Left lung (tissue), 14 donors: ENCODE measurements at places on chromosomes 1 and 21.
A peak's percentile ranks its signal among the peaks of the same experiment; 100 is the strongest.

DNA sequence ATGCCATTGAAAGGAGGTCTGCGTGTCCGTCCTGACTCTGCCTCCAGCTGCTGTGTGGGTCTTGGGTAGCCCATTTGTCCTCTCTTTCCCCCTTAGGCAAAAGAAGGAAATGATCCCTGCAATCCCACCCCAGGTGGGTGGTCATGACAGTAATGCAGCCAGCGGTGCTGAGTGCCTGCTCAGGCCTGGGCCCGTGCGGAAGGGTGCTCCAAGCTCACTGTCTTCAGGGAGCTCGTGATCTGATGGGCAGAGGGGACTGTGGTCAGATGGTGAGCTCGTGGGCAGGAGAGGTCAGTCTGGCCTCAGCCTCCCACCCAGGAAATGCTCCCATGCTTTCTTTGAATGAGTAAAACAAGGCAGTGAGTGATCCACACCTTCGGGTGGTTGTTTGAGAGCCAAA is 35.3 kb upstream of the TTC4 start:
- no peak for DNase-seq

DNA sequence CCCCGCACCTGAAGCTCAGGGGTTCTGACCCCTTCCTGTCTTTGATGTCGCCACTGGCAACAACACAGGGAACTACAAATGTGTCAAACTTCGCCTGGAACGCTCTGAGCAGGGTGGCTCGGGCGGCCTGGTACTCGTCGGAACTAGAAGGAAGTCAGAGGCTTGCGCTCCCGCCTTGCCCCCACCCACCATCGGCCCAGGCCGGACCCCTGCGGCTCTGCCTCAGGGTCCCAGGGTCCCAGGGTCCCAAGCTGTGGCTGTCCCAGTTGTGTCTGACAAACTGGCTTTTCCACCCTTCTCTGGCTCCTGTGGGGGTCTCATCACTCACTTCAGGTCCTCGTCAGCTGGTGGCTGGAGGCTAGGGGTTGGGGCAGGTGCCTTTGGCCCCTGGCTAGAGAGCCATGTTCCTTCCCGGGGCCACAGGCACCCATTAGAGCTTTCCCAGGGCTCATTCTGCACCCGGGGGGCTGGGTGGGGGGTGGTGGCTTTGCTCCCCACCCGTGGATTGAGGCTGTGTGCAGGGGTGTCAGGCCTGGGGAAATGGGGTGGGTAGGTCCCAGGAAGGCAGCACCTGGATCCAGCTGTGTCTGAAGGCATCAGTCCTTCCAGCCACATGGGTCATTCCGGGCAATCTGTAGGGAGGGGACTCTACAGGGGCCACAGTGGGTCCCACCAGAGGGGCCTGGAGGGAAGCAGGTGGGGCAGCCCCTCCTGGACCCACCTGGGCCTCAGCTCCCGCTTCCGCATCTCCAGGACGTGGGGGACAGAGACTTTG is 8.0 kb upstream of the TMEM52 start:
- no peak for DNase-seq

GRCh38 chr1:116218922-116219321 is 107.7 kb downstream of the MAB21L3 start:
- peak; percentile 15 for DNase-seq

GRCh38 chr1:207649865-207650580 is 5.1 kb downstream of the CR1L start:
- no peak for DNase-seq

GRCh38 chr1:10803971-10804820 is 7.8 kb upstream of the CASZ1 start:
- peak; percentile 88 for DNase-seq

DNA sequence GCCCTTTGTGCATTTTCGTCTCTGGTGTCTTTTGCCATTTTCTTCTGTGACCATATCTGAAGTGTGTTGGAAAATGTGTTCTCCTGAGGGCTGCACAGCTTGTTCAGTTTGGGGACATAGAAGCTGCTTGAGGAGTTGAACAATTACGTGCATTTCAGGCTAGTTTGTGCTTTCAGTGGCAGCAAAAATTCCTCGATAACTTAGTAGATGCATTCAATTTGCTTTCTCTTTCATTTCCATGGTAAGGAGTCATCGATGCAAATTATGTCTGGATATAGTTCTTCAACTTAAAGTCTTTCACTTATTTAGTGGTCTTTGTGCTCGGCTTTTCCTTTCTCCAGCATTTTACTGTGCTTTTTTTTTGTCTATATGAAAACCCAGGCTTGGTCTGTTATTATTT is 441.5 kb downstream of the PLA2G4A start:
- DNase-seq: no peak

GRCh38 chr1:41652384-41653265 is 168.1 kb upstream of the EDN2 start:
- DNase-seq: no peak

- DNase-seq: no peak
Observed at GRCh38 chr1:74205266-74205665, 7.2 kb downstream of the FPGT start.

- no peak for DNase-seq
Observed at GRCh38 chr1:147283011-147283410, 40.5 kb downstream of the CHD1L start.

- DNase-seq: no peak
Observed at GRCh38 chr1:174219606-174220370, 60.5 kb downstream of the RABGAP1L start.

DNA sequence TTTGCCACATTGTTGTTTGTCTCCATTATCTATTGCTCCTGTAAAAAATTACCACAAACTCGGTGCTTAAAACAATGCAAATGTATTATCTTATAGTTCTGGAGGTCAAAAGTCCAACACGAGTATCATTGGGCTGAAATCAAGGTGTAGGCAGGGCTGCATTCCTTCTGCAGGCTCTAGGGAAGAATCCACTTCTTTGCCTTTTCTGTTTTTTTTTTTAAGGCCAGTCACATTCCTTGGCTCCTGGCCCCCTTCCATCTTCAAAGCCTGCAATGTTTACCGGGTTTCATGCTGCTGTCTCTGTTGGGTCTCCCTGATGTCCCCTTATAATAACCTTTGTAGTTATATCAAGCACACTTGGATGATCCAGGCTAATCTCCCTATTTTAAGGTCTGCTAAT is 212.7 kb downstream of the PTBP2 start:
- DNase-seq: no peak

DNA sequence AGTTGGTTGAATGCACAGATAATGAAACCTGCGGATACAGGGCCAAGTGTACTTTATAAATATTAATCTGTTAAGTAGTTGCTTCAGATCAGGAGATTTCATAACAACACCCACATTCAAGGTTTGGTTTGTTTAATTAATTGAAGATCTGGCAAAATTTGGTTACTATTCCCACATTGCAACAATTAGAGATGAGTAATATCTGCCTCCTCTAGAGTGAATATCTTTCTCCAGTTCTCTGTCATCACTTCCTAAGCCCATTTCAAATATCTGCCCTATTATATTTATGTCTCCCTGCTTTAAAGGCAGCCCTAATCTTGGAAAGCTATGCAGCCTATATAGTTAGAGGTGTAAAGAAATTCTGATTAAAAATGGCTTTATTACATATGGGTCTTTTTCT is 61.4 kb downstream of the PPP2R5A start:
- no peak for DNase-seq

- DNase-seq: no peak
Observed at GRCh38 chr1:18535391-18536210, 54.9 kb downstream of the KLHDC7A start.

DNA sequence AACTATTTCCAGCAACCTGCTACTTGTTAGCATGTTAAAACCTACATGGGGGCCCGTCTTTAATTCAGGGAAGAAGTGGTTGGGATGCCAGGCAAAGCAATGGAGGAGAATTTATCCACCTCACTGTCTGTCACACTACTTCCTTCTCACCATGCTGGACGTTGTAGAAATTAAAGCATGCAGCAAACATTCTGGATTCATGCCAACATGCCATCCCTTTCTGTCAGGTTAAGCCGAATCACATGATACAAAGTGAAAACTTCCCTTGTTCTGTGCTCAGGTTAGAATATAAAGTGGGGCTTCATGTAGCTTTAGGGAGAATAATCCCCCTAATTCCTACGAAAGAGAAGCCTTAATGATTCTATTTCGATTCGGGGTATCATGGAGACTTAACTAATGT is 95.5 kb downstream of the ERG start:
- DNase-seq: no peak
